CD8-positive, alpha-beta memory T cell (primary cell): ENCODE measurements at places on chromosomes 3 and 15.

GRCh38 chr15:60590935-60591495, 112.1 kb upstream of the ICE2 start:
- DNase-seq = peak; percentile 62
- peak overlapping the region; percentile 80 for H3K27ac ChIP-seq
- H3K27me3 ChIP-seq = no peaks in the 10 kb centered on the region
- H3K4me1 ChIP-seq = peaks cover 46% of the 10 kb centered on the region
- peak overlapping the region; percentile 74 for H3K4me3 ChIP-seq
- no peaks in the 10 kb centered on the region for H3K36me3 ChIP-seq

DNA sequence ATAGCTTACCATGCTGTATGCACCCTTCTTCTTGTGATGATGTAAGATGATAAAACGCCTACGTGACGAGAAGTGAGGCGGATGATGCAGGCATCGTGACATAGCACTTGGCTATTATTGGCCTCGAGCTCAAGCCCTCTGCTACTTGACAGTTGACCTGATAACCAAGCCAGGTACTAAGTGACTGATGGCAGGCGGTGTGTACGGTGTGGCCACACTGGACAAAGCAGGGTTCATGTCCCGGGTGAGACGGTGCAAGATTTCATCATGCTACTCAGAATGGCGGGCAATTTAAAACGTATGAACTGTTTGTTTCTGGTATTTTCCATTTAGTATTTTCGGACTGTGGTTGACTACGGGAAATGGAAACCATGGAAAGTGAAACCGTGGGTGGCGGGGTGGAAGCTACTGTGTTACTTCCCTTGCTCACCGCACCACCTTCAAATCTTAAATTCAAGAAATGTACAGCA, 57.7 kb downstream of the SLC12A8 start:
- H3K27me3 ChIP-seq = no peaks in the 10 kb centered on the region
- H3K4me3 ChIP-seq = no peak overlapping the region
- no peaks in the 10 kb centered on the region for H3K4me1 ChIP-seq
- H3K27ac ChIP-seq = no peak overlapping the region
- DNase-seq = no peak

DNA sequence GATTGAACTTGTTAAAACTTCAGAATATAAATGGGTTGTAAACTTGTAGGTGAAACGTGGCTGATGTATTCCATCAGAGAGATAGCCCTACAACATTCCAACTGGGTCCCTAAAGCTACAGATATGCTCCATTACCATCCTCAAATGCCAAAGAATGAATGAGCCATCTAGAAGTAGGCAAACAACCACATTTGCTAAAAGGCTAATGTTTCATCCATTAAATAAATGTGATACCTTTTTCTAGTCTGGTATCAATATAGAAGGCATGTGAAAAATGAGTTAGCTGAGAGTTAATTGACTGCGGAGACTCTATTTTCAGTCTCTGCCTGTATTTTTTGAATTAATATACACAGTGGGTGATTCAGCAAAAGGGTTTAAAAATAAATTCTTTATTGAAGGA, 203.8 kb downstream of the RBMS3 start:
- no peaks in the 10 kb centered on the region for H3K4me1 ChIP-seq
- H3K36me3 ChIP-seq = no peaks in the 10 kb centered on the region
- DNase-seq = no peak
- H3K27me3 ChIP-seq = no peaks in the 10 kb centered on the region
- no peak overlapping the region for H3K4me3 ChIP-seq

DNA sequence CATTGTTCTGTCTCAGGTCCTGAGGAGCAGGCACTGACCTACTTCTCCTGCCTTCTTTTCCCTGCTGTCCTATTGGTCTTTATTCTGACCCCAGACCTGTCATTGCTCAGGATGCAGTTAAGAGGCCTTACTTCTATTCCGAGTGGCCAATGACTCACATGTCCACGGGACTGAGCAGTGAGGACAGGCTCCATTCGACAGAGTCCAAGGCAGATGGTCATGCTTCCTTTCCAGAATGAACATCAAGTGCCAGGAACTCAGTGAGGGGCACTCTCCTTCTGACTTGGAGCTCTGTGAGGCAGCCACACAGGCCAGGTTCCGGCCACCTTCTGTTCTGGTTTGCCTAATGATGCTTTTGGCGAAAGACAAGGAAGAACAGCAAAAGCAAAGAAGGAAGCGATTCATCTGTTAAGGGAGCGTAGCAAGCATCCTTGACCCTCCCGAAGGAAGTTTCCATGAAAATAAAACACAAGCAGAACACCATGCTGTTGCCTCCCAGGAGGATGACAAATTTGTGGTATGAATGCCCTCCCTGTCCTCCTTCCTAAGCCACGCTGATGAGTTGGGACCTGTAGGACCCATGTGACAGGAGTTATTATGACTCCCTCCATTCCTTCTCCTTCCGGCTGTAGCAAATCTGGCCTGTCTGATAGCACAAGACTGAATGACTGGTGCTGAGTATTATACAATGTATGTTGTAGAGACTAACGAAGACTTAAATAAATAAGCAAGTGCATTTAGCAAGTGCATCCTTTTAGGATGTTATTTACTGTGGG, 14.4 kb upstream of the TPRG1 start:
- H3K4me3 ChIP-seq = no peak overlapping the region
- no peaks in the 10 kb centered on the region for H3K36me3 ChIP-seq
- H3K27me3 ChIP-seq = no peaks in the 10 kb centered on the region
- DNase-seq = no peak

GRCh38 chr3:25090698-25091453, 337.2 kb upstream of the RARB start:
- no peak for DNase-seq
- no peaks in the 10 kb centered on the region for H3K4me1 ChIP-seq
- no peaks in the 10 kb centered on the region for H3K36me3 ChIP-seq
- no peak overlapping the region for H3K27ac ChIP-seq

DNA sequence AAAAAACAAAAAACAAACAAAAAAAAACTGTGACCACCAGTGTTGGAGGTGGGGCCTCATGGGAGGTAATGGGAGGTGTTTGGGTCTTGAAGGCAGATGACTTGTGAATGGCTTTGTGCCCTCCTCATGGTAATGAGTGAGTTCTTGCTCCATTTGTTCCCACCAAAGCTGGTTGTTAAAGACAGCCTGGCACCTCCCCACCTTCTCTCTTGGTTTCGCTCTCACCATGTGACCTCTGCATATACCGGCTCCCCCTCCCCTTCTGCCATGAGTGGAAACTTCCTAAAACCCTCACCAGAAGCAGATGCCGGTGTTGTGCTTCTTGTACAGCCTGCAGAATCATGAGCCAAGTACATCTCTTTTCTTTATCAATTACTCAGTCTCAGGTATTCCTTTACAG, 61.5 kb upstream of the ATP11B start:
- no peaks in the 10 kb centered on the region for H3K36me3 ChIP-seq
- no peak overlapping the region for H3K27ac ChIP-seq
- H3K4me1 ChIP-seq = no peaks in the 10 kb centered on the region
- H3K4me3 ChIP-seq = no peak overlapping the region
- no peak for DNase-seq
